ENCODE measurements at places on chromosomes 4 and X.
A peak's percentile ranks its signal among the peaks of the same experiment; 100 is the strongest.

DNA sequence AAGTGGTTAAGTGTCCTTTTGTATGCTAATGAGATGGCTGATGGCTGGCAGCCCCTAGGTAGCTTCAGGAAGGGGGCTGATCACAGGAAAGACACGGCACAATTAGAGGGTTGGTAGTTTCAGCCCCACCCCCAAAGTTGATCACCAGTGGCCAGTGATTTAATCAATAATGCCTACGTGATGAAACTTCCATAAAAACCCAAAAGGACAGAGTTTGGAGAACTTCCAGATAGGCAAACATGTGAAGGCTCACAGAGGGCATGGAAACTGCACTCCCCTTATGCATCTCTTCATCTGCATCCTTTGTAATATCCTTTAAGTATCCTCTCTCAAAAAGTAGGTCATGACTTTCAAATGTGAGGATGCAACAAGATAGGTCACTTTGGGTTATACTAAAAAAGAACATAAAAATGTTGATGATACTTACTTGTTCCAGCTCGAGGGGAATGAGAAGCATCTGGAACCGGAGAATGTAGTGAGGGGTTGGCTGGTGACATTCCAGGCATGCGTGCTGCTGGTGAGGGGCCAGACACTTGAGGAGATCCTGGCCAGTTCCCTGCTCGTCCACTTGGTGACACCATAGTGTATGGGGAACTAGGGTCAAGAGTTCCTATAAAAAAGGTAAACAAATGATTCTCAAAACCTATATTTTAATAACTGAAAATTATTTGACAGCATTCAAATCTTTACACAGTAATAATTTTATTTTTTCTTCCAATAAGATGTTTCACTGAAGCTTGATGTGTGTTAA is 16.7 kb upstream of the CXorf38 start:
- no peak for DNase-seq
- no peak overlapping the region for H3K27ac ChIP-seq
- H3K4me3 ChIP-seq, result no peak overlapping the region
- H3K36me3 ChIP-seq, result peaks cover 47% of the 10 kb centered on the region
- no peaks in the 10 kb centered on the region for H3K4me1 ChIP-seq

DNA sequence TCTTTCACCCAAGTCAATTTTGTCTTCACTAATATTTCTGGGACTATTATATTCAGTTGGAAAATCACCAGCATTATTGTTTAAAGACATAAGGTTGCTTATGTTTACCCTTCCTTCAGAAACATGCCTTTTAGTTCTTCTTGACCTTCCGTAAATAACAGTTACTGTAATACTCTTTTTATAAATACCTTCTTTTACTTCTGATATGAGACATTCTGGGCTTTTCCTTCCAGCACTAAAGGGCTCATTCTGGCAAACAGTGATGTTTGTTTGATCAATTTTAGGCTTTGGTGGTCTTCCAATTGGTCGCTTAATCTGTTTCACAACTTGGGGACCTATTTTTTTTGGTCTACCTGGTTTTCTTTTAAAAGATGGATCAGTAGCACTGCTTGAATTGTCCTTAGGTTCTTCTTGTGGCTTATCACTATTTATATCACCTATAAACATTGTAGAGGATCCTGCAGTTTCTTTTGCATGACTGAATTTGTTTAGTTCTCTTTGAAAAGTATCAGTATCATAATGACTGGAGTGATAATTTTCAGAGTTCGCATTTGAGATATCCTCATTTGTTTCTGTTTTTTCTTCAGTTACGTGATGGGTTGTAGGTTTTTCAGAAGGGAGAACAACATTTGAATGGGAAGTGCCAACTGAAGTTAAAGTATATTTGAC is 64.8 kb downstream of the NCAPG start:
- H3K4me3 ChIP-seq, result no peak overlapping the region
- no peak overlapping the region for H3K27ac ChIP-seq
- H3K4me1 ChIP-seq, result no peaks in the 10 kb centered on the region
- no peaks in the 10 kb centered on the region for H3K27me3 ChIP-seq
- no peak for DNase-seq

GRCh38 chr4:54687887-54688841 is 30.4 kb downstream of the KIT start:
- no peaks in the 10 kb centered on the region for H3K4me1 ChIP-seq
- no peaks in the 10 kb centered on the region for H3K27me3 ChIP-seq
- H3K4me3 ChIP-seq, result no peak overlapping the region

GRCh38 chr4:32172086-32172485 is 1451.9 kb downstream of the PCDH7 start:
- H3K36me3 ChIP-seq, result no peaks in the 10 kb centered on the region
- DNase-seq, result no peak
- H3K4me3 ChIP-seq, result no peak overlapping the region
- H3K27ac ChIP-seq, result no peak overlapping the region

- H3K4me3 ChIP-seq, result no peak overlapping the region
- DNase-seq, result no peak
- H3K4me1 ChIP-seq, result no peaks in the 10 kb centered on the region
Measured at GRCh38 chr4:94277534-94277933, 65.1 kb downstream of the HPGDS start.

DNA sequence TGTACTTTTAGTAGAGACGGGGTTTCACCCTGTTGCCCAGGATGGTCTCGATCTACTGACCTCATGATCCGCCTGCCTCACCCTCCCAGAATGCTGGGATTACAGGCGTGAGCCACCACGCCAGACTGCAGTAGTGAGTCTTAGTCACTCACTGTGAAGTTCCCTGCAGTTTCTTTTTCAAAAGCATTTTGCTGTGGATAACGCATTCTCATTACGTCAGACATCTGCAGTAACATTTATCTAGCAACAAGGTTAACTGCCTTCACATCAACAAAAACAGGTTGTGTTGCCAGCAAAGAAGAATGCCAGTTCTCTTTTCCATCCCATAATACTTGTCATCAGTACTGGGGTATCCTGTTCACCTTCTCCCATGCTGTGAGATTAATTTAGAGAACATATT is 164.6 kb downstream of the DHRSX start:
- no peaks in the 10 kb centered on the region for H3K4me1 ChIP-seq
- H3K27me3 ChIP-seq, result no peaks in the 10 kb centered on the region
- H3K27ac ChIP-seq, result no peak overlapping the region
- DNase-seq, result no peak
- H3K4me3 ChIP-seq, result no peak overlapping the region

- no peaks in the 10 kb centered on the region for H3K27me3 ChIP-seq
- no peak for DNase-seq
- H3K4me3 ChIP-seq, result no peak overlapping the region
- H3K36me3 ChIP-seq, result no peaks in the 10 kb centered on the region
- no peak overlapping the region for H3K27ac ChIP-seq
- H3K4me1 ChIP-seq, result no peaks in the 10 kb centered on the region
Measured at GRCh38 chr4:113221990-113222389, 172.5 kb downstream of the ANK2 start.

DNA sequence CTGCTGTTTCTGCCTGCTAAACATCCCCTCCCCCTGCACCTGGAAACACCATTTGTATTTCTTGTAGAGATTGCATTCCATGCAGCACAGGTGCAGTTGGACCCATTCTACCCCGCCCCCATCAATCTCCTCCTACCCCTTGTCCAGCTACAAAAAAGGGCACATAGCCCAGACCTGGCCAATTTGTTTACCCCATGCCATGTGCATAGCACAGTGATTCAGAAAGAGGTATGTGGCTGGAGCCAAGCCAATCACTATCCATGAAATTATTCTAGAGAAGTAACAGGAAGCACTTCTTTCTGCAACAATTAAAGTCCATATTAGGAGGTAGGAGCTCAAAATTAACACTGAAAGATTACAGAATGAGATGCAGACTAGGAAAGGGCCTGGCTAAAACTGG is 20.2 kb upstream of the TMEM184C start:
- no peaks in the 10 kb centered on the region for H3K36me3 ChIP-seq
- H3K27ac ChIP-seq, result no peak overlapping the region
- H3K4me3 ChIP-seq, result no peak overlapping the region
- no peaks in the 10 kb centered on the region for H3K4me1 ChIP-seq
- H3K27me3 ChIP-seq, result no peaks in the 10 kb centered on the region
- DNase-seq, result no peak

DNA sequence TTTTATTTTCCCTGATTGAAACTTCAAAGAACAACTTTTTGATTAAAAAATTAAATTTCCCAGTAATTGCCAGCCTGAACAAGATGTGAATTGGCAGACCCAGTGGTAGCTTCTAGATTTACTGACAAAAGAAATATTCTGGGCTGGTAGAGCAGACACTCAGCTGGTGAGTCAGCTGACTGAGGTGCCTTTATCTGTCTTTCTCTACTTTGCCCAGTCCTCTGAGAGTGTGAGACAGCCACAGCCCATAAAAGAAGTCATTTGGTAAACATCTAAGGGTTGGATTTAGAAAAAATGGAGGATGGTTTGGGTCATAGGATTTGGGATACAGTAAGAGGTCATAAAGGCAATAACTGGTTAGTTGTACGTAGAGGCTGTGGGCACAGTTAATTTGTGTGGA is 54.5 kb downstream of the CCSER1 start:
- no peak for DNase-seq
- no peaks in the 10 kb centered on the region for H3K4me1 ChIP-seq
- no peaks in the 10 kb centered on the region for H3K36me3 ChIP-seq
- no peak overlapping the region for H3K4me3 ChIP-seq
- H3K27ac ChIP-seq, result no peak overlapping the region

DNA sequence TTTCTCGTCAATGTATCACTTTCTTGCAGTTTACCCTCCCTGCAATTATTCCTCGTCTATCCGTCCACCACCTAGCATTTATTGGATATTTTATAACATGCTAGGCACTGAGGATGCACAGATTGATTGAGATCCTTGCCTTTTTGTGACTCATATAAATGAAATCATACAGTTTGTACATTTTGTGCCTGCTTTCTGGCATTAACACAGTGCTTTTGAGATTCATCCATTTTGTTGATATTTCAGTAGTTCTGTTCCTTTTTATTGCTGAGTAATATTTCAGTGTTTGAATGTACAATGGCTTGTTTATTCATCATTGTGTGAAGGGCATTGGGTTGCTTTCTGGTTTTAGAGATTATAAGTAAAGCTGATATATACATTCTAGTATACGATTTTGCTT is 841 bp downstream of the TBC1D19 start:
- peak overlapping the region; percentile 90 for H3K27ac ChIP-seq
- no peaks in the 10 kb centered on the region for H3K27me3 ChIP-seq
- peaks cover 3% of the 10 kb centered on the region for H3K4me1 ChIP-seq
- H3K4me3 ChIP-seq, result peak overlapping the region; percentile 88
- no peak for DNase-seq

GRCh38 chr4:55910140-55910539 is 38.6 kb upstream of the CEP135 start:
- H3K27me3 ChIP-seq, result no peaks in the 10 kb centered on the region
- H3K4me3 ChIP-seq, result no peak overlapping the region
- H3K36me3 ChIP-seq, result no peaks in the 10 kb centered on the region
- no peak for DNase-seq

- no peak overlapping the region for H3K4me3 ChIP-seq
- H3K4me1 ChIP-seq, result no peaks in the 10 kb centered on the region
- H3K27ac ChIP-seq, result no peak overlapping the region
- H3K27me3 ChIP-seq, result no peaks in the 10 kb centered on the region
Measured at GRCh38 chr4:145333786-145334185, 147.9 kb upstream of the SMAD1 start.

GRCh38 chr4:123244137-123244536 is 152.5 kb upstream of the SPRY1 start:
- no peaks in the 10 kb centered on the region for H3K27me3 ChIP-seq
- H3K27ac ChIP-seq, result no peak overlapping the region
- no peak overlapping the region for H3K4me3 ChIP-seq
- no peaks in the 10 kb centered on the region for H3K36me3 ChIP-seq
- H3K4me1 ChIP-seq, result no peaks in the 10 kb centered on the region

- no peaks in the 10 kb centered on the region for H3K36me3 ChIP-seq
- no peak within 1 kb of the TSS for H3K27ac ChIP-seq
- no peaks in the 10 kb centered on the region for H3K4me1 ChIP-seq
- H3K4me3 ChIP-seq, result no peak within 1 kb of the TSS
- H3K27me3 ChIP-seq, result peaks cover 3% of the 10 kb centered on the region
- no peak for DNase-seq
Measured at GRCh38 chr4:109912706-109913595, at the start of gene EGF. Gene EGF (plus strand): TSS chr4:109912883. CDS start chr4:109913336, 453 bp downstream.

GRCh38 chrX:109472939-109473735 is 8.7 kb downstream of the GUCY2F start:
- no peaks in the 10 kb centered on the region for H3K36me3 ChIP-seq
- H3K27me3 ChIP-seq, result no peaks in the 10 kb centered on the region
- no peaks in the 10 kb centered on the region for H3K4me1 ChIP-seq
- H3K27ac ChIP-seq, result no peak overlapping the region

GRCh38 chrX:151419782-151420181 is 22.8 kb downstream of the VMA21 start:
- no peaks in the 10 kb centered on the region for H3K36me3 ChIP-seq
- no peak overlapping the region for H3K4me3 ChIP-seq
- DNase-seq, result no peak
- H3K27me3 ChIP-seq, result no peaks in the 10 kb centered on the region

DNA sequence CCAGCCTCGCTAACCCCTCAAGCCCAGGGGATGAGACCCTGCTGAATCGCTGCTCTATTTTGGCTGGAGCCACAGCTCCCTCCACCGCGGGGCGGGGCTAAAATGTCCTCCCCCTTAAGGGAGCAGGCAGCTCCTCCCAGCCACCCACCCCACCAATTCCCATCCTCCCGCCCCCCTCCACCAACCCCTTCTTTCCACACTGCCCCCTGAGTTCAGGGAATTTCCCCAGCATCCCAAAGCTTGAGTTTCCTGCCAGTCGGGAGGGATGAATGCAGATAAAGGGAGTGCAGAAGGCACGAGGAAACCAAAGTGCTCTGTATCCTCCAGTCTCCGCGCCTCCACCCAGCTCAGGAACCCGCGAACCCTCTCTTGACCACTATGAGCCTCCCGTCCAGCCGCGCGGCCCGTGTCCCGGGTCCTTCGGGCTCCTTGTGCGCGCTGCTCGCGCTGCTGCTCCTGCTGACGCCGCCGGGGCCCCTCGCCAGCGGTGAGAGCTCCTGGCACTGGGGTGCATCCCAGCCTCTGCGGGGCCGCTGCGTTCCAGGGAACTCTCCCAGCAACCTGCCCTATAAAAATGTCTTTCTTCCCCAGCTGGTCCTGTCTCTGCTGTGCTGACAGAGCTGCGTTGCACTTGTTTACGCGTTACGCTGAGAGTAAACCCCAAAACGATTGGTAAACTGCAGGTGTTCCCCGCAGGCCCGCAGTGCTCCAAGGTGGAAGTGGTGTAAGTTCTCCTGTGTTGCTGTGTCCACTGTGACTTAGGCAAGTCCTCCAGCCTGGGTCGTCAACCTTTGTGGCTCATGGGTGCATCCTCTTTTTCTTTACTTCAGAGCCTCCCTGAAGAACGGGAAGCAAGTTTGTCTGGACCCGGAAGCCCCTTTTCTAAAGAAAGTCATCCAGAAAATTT is at the start of gene CXCL6:
Gene CXCL6 (plus strand): TSS at position 306 of the 907 bp plus-strand sequence. CDS start 73 bp downstream, at position 379.
- no peak within 1 kb of the TSS for H3K4me3 ChIP-seq
- no peak within 1 kb of the TSS for H3K27ac ChIP-seq

All from effector memory CD4-positive, alpha-beta T cell (primary cell).